ENCODE measurements at places on chromosomes 11 and 22.

GRCh38 chr22:24359452-24360120 lies 67.8 kb upstream of the ADORA2A start:
- no peak for DNase-seq

DNA sequence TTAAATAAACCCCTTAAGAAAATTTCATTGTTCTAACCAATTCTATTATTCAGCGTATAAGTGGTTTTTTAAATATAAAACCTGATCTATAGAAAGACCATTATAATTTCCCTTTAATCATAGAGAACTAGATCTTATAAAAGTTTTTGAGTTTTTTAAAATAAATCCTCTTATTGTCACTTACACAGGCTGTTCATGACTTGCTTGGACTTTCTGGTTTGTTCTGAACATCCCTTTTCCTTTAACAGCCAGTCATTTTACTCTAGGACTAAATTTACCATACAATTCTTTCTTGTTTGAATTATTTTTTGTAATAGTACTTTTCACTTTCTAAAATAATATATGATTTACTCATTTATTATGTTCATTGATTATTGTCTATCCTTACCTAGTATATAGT lies 4.7 kb downstream of the NXPE2 start:
- no peak for DNase-seq

DNA sequence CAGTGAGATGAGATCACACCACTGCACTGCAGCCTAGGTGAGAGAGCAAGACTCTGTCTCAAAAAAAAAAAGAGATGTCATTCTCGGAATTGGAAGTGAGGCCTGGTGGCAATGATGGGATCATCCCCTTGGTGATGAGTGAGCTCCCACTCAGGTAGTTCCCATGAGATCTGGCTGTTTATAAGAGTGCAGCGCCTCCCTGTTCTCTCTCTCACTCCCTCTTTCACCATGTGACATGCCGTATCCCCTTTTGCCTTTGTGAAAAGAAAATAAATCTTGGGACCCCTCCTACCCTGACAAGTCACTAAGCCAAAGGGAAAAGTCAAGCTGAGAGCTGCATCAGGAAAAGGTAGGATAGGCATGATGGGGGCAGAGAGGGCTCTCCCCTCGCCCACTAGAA lies 28.8 kb downstream of the ZNF70 start:
- no peak for DNase-seq

GRCh38 chr11:120129570-120129969 lies 8.3 kb downstream of the TRIM29 start:
- DNase-seq, result no peak

DNA sequence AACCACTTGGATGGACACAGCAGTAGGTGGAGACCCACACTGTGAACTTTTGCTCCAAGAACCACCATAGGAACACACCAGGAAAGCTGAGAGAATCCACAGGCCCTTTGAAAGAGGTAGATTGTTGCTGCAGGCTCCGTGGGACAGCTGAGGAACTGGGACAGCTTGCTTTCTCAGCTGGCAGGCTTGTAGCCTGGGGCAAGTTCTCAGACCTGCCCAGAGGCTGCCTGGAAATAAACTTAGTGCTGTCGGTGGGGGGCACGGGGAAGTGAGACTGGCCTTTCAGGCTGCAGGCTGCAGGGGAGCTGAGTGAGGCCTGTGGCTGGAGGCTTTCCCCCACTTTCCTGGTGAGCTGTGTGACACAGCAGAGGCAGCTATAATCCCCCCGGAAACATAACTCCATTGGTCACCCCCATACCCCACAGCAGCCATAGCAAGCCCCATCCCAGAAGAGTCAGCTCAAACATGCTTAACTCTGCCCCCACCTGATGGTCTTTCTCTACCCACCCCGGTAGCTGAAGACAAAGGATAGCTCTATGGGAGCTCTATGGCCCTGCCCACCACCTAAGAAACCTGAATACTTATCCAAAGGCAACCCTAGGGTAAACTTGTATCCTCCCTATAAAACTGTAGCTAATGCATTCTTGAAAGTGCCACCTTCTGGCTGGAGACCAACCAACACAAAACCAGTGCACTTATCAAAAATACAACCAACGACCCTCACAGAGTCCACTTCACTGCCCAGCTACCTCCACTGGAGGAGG lies 21.4 kb upstream of the ACRV1 start:
- no peak for DNase-seq

- no peak for DNase-seq
These were observed 67.1 kb downstream of the MYEOV start for GRCh38 chr11:69361048-69361447.
